ENCODE measurements at places on chromosomes 6 and 20.

DNA sequence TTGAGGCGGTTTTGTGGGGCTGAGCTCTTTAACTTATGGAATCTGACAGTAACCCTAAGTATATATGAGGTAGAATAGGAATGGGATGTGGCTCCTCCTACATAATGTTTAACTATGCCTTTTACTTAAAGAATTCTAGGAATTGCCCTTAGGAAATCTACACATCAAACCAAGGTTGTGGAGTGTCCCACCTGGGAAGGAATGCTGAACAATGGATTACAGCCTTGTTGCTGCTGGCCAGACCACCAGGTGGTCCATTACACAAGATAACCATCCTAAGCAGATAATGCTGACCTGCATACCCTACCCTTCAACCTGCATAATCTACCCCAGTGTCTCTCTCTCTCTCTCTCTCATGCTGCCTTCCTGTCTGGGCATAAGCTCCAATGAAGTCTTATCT is 35.0 kb upstream of the SLC22A16 start:
- no peak for DNase-seq

DNA sequence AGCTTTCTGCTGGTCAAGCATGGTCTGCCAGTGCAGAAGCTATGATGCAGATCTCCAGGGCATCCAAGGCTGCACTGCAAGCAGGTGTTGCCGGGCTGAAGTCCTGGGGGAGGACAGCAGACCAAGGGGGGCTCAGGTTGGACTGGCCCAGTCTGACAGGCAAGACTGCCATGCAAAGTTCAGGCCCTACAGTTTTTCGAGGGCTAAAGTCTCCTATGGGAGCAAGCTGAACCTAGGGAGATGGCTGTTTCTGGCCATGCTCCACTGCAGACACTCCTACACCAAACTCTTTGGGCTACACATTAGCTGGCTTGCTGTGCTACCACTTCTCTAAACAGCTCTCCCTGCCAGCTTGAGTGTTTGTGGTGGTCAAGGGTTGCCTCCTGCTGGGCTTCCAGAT is 130.0 kb upstream of the SYNCRIP start:
- no peak for DNase-seq

DNA sequence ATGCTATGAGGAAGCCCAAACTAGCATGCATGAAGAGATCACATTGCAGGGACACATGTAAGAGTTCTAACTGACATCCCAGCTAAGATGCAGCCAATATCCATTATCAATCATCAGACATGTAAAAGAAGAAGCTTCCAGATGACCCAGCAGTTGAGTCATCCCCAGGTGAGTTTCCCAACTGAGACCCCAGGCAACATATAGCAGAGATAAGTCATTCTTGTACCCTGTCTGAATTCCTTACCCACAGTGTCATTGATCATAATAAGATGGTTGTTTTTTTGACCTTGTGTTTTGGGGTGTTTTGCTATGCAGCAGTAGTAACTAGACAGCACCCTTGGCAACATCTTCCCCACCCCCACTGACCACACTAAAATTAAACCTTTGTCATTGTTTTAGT is 18.9 kb downstream of the SIRPD start:
- DNase-seq: no peak

DNA sequence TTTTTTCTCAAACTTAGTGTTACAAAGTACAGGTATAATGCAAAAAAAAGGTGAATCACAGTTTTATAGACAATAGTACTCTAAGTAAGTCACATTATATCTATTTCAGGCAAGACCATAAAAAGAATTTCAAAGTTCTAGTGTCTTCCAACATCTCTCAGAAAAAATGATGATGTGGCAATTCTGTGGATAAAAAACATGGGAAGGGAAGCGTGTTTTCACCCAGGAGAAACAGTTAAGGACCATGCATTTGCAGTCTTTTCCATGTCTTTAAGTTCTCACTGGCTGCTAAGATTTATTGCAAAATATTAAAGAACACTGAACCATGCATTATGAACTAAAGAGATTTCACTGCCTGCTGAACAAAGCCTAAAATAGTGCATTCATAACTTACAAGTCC is 1.8 kb downstream of the SSR1 start:
- no peak for DNase-seq

- no peak for DNase-seq
Observed at GRCh38 chr20:59561614-59562277, 42.6 kb upstream of the PHACTR3 start.

DNA sequence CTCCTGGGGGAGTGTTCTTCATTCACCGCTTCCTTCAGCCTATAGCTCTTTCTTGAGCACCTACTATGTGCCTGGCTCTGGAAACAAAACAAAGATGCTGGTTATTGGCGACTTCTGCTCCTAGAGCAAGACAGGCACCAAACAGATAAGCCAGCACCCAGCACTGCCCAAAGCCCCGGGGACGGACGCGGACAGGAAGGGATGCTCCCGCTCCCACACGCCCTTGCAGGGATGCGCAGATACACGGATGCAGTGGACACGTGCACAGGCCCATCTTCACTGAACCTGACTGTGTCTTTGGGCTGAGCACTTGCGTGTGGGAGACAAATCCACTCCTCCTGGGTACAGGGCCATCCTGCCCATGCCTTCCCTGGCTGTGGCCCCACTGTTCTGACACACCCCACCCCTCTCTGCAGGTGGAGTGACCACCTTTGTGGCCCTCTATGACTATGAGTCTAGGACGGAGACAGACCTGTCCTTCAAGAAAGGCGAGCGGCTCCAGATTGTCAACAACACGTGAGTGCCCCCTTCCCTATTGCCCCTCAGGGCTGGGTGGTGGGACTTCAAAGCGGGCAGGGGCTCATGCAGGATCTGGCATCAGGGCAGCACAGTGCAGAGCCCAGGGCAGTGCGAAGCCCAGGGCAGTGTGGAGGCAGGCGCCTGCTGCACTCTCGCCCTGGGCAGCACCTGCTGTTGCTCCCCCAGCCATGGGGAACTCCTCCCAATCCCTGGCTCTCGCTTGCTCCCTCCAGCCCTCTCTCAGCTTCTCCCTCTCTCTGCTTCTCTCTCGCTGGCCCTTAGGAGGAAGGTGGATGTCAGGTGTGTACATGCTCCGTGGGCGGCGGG is 39.9 kb downstream of the SRC start:
- no peak for DNase-seq

DNA sequence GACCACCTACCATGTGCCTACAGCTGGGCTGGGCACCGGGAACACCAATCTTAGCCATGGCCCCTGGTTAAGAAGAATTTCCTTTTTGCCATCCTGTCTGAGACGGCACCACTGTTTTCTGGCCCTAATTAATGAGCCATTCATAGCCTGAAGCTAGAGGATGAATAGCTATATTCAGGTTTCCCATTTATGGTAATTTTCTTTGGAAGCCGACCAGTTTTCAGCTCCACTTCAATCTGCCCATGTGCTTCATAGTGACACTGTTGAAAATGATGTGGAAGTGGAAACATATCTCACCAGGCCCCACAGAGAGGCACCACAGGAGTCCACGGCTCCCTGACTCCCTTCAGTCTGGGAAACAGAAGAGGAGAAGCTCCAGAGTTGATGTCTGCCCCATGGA is 22.6 kb upstream of the ULBP3 start:
- DNase-seq: peak; percentile 68

DNA sequence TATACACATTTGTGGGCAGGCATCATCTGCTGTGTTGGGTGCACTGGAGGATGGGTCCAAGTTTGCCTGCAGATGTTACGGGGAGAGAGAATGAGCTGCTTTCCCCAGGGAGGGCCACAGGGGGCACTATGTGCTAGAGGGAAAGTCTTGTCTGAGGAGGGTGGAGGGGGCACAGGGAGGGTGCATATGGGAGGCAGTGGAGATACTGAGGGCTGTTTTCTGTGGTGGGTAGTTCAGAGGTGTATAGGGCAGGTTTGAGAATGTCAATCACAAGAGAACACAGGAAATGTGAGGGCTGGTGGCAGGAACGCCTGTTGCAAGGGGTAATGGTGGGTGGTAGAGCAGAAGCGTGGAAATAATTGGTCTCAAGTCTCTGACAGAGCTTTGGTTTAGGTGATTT is 7.7 kb upstream of the PTPRA start:
- DNase-seq: no peak

DNA sequence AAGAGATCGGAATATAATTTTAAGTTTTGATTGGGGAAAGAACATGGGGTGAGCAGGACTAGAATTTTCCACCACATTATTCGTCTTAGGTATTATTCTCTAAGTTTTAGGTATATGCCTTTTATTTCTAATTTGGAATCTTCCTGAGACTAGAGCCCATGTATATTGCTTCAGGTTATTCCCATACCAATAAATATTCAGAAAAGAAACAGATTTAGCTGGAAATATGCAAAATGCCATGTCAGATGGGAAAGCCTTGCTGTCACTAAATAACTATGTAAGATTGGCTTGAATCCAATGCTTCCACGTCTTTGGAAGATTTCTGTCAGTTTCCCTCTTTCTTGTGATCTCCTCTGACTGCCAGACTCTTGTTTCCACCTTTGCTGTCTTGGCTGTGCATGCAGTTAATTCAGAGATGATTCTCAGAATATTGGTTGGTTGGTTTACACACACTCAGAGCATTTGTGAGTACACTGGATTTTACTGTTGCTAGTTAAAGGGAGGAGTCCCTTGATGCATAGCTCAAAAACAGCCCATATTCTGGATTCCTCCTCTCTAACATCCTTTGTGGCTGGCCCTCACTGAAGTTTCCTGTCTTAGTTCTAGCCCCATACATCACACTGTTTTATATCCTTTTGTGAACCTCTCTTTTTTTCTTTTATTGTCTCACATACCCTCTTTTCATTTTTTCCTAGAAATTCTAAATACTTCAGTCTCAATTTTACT is 64.3 kb downstream of the GRM1 start:
- no peak for DNase-seq

GRCh38 chr6:148682990-148683389 is 63.8 kb upstream of the UST start:
- DNase-seq: no peak

DNA sequence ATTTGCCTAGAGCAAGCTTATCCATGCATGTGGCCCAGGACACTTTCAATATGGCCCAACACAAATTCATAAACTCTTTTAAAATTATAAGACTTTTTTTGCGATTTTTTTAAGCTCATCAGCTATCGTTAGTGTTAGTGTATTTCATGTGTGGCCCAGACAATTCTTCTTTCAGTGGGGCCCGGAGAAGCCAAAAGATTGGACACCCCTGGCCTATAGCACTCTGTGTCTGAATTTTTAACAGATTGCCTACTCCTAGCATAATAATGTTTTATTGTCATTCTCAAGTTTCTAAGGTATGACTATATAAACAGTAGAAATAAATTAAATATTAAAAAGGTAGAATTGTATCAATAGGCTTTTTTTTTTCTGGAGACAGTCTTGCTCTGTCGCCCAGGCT is 48.6 kb upstream of the LOC128125822 start:
- DNase-seq: no peak

Measured in NCI-H146 (cell line).